Stimulated activated CD8-positive, alpha-beta memory T cell treated with anti-CD3 and anti-CD28 coated beads, Interleukin-4, amount 100 ng/mL, for 1 hour (primary cell): ENCODE measurements at places on chromosomes 11 and 22.

DNA sequence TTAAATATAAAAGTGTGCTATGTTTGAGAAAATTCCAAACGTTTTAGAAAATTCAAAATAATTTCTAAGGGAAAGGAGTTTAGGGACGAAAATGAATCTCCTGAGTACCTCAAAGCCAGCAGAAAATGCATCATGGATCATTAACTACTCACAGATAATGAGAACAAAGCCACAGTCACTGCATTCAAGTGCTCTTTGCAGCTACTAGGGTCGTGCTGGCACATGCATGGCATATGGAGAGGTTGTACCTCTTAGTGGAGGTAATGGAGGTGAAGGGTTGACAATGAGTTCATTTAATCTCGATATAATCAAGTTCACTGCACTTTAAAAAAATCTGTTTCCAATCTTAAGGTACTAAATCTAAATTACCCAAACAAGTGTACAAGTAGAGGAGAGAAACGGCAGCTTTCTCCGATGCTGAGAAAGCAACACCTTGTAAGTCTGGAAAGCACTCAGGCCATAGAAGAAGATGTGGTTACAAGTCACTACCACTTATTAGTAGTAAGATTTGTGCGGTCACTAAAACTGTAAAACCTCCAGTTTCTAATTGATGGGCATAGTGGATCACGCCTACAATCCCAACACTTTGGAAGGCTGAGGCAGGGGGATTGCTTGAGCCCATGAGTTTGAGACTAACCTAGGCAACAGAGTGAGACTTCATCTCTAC lies 261.1 kb upstream of the ANO3 start:
- no peak for DNase-seq

DNA sequence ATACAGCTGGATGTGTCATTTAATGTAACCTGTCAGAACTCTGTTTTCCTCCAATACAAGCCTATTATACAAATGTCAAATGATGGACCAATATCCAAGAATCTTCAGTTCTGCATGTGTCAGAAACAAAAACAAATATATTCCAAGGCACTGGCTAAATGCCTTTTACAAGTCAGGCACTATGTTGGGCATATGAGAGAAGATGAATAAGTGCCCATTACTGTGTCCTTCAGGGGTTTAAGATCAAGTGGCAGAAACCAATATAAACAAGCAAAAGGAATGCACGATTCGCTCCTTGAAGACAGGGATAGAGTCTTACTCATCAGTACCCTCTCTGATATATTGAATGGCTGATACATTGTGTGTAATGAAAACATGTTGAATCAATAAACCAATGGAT lies 254.4 kb downstream of the TTC28 start:
- no peak for DNase-seq

GRCh38 chr11:74050465-74050864 lies 41.6 kb upstream of the UCP3 start:
- DNase-seq: no peak

DNA sequence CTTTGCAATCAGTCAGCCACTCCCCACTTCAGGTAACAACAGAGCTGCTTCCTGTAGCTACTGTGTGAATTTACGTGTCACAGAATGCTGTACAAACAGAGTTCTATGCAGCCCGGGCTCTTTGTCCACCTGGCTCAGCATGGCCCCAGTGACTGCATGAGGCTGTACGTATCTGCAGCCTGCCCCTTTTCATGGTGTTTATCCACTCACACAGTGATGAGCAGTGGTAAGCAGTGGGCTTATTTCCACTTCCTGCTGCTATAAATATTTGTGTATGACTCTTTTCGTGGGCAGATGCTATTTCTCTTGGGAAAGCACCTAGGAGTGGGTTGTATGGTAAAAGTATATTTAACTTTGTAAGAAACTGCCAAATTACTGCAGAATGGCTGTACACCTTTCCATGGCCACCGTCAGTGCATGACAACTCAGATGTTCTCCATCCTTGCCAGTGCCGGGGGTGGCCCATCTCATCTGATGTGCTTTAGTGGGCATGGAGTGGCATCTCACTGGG lies 43.3 kb downstream of the MYEOV start:
- no peak for DNase-seq

- no peak for DNase-seq
Observed at GRCh38 chr11:75717608-75718418, at the start of gene MOGAT2. MOGAT2 (plus strand) TSS chr11:75717838; CDS start chr11:75717889, 51 bp downstream.

DNA sequence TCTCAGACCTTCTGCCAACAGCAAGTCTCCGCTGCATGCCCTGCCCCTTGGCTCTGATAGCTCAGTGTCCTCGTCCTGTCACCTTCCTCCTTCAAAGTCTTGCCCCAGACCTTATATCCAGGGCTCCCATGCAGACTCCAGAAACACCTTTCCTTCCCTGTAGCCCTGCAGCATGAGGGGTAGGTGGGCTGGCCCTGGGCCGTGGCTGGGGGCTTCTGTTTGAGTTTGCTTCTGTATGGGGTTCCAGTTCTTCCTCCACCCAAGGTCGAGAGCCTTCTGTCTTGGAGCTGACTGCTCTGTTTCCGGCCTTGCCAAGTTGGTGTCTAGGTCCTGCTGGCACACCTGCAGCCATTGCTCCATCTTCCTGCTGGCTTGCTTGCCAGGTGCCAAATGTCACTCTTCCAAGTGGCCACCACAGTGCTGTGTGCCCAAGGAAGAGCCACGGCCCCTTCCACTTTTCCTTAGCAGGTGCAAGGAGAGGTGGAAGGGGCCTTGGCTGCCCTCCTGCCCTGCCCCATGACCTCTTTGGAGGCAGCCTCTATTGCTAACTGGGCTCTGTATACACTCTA lies 74.8 kb upstream of the NECTIN1 start:
- no peak for DNase-seq

- DNase-seq: no peak
Observed at GRCh38 chr22:47406180-47406834, 643.9 kb downstream of the TBC1D22A start.

DNA sequence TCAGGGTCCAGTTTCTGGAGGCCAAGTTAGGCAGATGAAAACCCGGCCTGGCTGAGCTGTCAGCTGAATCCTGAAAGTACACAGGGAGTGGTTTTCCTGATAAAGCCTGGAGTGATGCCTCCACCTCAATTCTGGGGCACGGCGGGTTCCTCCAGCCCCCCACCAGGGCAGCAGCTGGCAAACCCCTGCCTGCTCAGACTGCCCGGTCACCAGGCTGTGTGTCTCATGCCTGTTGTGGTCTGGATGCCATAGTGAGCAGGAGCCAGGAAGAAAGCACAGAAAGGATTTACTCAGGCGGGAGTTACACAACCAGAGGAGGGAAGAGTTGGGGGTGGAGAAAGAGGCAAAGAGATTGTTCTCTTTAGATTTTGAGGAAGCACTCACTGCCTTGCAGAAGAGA lies 119.9 kb upstream of the RASSF10 start:
- no peak for DNase-seq

- no peak for DNase-seq
Observed at GRCh38 chr11:1356478-1356960, 33.2 kb upstream of the BRSK2 start.
